Activated naive CD4-positive, alpha-beta T cell treated with anti-CD3 and anti-CD28 coated beads for 36 hours (primary cell): ENCODE measurements at places on chromosomes 16 and 17. TPM values are rescaled to one million over a fixed set of nuclear protein-coding genes. Genes with fewer than 3 reads are reported as not detected.

DNA sequence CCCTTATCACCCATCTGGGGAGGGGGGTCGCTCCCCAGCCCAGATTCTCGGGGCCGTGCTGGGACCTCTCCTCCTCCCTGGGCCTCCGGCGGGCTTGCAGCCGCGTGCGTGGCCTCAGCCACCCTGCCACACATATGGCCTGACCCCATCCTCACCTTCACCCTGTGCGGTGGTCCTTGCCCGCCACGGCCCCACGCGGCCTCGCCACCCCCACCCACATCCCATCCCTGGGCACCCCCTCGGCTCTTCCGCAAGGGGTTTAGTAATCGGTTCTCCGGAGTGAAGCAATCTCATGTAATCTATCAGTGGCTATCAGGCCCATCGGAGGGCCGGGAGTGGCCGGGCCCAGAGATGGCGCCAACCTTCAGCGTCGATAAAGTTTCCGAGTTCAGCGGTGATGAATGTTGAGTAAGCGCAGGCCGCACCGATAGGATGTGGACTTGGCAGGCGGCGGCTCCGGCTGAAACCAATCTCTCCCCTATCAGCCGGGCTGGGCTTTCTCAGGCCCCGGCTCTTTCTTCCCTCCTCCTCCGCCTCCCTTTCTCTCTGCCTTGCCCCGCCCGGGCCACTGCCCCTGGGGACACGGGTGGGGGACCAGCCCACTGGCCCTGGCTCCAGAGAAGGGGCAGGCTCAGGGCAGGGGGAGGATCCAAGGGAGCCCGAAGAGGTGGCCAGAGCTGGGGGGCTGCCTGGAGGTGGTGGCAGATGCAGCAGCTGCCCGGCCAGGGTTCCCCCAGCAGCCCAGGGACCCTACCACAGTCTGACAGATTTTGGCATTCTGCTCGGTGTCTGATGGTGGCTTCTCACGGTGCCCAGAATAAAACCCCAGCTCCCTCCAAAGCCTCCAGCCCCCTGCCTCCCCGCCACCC is 20.8 kb downstream of the ZFPM1 start:
- DNase-seq, result no peak

The CRYBA1 gene
- total RNA-seq, result not detected

The PPY gene
- total RNA-seq, result not detected

GRCh38 chr17:9241371-9241712 is 220.0 kb downstream of the NTN1 start:
- no peak for DNase-seq

GRCh38 chr16:58518083-58518979 is 3.0 kb downstream of the SETD6 start:
- DNase-seq, result no peak

DNA sequence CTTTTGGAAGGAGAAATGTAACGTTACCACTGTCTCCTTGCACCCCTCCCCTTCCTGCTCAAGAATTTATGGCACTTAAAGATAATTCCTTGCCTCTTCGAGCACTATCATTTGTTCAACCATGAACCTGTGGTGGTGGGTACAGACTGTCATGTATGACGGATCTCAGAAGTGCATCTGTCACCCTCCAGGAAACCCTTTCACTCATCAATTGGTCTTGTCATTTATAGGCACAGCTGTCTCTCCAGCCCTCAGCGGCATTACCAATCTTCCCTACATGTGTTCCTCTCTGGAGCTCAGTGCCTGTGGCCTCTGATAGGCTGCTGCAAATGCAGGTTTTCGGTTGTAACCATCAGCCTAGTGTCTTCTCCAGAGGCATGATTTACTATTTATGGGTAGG is 15.0 kb downstream of the CNTNAP4 start:
- DNase-seq, result no peak

DNA sequence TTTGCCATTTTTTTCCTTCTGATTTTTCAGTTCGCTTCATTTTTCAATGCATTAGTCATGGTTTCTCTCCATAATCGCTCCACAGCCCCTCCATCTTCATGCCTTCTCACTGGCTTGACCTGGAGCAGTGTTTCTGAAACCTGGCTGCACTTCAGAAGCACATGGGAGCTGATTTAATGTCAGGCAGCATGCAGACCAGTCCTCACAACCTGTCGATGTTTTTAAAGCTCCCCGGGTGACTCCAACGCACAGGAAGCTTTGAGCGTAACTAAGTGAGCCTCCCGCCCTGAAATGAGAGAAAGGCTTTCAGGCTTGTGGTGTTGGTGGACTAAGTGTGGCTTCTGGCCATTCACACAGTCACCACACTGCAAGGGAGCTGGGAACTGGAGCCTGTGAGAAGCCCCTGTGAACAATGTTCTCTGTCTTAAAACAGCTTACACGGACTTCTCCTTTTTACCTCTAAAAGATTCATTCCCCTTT is 16.8 kb upstream of the DRG2 start:
- DNase-seq, result peak; percentile 12

The MYL11 gene
- total RNA-seq, result 0.86 TPM

- DNase-seq, result no peak
These were observed 624 bp downstream of the G6PC3 start for GRCh38 chr17:44071198-44071520.

DNA sequence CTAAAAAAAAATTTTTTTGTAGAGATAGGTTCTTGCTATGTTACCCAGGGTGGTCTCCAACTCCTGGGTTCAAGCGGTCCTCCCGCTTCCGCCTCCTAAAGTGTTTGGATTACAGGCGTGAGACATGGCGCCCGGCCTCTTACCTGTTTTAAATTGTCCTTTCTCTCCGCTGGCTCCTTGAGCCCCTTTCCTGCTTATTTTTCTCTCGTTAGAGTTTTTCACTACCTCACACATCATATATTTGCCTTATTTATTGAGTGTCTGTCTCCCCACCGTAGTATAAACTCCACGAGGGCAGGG is 760 bp upstream of the SEC14L5 start:
- DNase-seq, result no peak

DNA sequence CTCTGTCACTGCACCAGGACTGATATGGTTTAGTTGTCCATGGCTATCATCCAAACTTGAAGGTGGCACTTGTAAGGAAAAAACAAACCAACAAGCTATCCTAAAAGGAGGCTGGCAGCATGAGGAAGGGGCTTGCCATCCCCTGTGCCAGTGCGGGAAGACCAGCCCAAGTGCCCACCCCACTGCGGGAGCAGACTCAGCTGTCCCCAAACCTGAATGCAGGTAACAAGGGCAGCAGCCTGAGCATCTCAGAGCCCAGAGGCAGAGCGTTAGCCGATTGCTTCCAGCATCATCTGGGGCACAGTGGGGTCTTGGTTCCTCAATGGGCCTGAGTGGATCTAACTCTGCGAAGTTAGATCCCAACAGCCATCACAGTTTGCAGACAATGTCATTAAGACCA is 29.2 kb upstream of the C16orf78 start:
- DNase-seq, result no peak

DNA sequence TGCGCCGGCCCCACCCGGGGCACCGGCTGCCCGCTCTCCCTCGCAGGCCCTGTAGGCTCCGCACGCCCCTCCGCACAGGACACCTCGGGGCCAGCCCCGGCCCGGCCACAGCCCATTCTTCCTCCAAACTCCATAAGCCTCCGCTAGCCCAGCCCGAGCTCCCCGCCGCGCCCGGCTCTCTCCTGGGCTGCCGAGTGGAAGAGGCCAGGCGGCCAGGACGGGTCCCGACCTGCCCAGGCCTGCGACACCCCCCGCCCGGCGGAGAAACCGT is 397 bp downstream of the NCOR1 start:
- peak; percentile 35 for DNase-seq

DNA sequence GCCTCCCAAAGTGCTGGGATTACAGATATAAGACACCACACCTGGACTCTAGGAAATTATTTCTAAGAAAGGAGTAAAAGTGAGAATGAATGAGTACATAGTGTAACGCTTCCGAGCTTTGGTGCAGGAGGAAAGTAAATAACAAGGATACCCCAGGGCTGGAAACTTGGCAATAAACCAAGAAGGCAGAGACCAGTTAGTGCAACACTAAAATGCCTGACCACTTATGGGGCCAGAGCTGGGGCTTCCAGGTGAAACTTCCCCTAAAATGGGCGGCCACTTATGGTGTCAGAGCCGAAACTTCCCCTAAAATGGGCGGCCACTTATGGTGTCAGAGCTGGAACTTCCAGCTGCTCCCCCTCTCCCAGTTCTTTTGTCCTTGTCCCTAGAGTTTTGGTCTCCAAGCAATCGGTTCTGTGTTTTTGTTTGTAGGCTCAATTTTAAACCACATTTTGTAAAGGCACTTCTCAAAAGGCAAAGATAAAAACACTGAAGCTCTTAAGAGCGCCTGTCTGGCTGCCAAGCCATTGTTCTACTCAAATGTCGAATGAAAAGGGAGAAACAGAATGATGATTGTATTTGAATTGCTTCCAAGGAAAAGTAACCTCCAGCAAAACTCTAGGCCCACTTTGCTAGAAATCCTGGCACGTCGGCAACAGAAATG is 63.9 kb downstream of the NXN start:
- DNase-seq, result no peak

The ASPHD1 gene
- total RNA-seq, result 1.3 TPM

The CD300E gene
- total RNA-seq, result not detected

DNA sequence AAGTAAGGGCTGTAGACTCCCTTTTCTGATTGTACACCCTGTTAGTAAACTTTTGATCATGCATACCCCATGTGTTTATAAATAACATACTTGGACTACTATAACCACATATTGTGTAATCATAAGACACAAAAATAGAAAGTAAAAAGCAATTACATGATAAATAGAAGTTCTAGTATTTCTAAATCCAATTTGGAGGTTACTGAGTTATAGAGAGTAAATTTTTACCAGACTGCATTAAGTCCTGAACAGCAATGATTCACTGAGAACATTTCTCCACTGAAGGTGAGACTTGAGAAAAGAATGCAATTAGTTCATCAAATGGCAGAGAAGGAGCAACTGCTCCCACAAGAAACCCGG is 7.7 kb upstream of the TBKBP1 start:
- DNase-seq, result no peak

The PNMT gene
- not detected for total RNA-seq

DNA sequence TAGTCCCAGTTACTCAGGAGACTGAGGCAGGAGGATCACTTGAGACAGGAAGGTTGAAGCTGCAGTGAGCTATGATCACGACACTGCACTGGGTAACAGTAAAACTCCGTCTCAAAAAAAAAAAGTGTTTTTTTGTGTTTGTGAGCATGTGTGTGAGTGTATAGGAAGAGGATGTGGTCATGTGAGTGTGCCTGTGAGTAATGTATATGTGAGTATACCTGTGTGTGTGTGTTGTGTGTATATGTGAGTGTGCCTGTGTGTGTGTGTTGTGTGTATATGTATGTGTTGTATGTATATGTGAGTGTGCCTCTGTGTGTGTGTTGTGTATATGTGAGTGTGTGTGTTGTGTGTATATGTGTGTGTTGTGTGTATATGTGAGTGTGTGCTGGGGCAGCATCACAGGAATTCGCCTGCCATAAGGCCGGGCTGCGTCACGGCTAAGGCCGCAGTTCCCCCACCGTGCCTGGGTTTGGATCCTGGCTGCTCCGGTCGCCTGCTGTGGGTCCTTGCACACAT is 21.4 kb upstream of the NPTX1 start:
- no peak for DNase-seq

The PLA2G10 gene
- not detected for total RNA-seq

The GPRC5C gene
- not detected for total RNA-seq

The PIK3R5 gene
- total RNA-seq, result 18.1 TPM

GRCh38 chr16:9948933-9949332 is 233.3 kb downstream of the GRIN2A start:
- DNase-seq, result no peak

- no peak for DNase-seq
These were observed 45.4 kb upstream of the RASD1 start for GRCh38 chr17:17541640-17542001.

DNA sequence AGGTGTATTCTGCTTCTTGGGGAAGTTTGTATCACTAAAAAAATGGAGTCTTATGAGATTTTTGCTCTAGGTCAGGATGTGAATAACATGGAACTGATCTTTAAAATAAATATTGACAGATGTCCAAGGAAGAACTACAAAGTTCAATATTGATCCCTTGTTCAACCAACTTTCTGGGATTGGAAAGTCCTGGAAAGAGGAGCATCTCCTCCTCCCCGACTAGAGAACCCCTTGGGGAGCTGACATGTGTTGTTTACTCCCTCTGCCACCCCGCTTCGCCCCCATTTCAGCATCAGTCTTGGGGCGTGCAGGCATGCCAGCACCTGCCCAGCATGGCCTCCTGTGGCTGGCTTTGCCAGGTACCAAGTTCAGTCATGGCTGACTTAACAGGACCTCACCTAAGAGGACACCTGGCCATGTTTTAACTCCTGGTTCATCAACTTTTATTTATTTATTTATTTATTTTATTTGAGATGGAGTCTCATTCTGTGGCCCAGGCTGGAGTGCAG is 33.8 kb downstream of the PMFBP1 start:
- DNase-seq, result no peak

GRCh38 chr16:49407873-49408550 is 34.4 kb downstream of the C16orf78 start:
- DNase-seq, result peak; percentile 85

The NEUROD2 gene
- not detected for total RNA-seq

GRCh38 chr17:1562176-1562643 is 382 bp downstream of the PITPNA start:
- no peak for DNase-seq

The PRR11 gene
- total RNA-seq, result 82.1 TPM

The NXPH3 gene
- 0.25 TPM for total RNA-seq

- DNase-seq, result no peak
These were observed 13.5 kb downstream of the COL1A1 start for GRCh38 chr17:50187751-50188530.

DNA sequence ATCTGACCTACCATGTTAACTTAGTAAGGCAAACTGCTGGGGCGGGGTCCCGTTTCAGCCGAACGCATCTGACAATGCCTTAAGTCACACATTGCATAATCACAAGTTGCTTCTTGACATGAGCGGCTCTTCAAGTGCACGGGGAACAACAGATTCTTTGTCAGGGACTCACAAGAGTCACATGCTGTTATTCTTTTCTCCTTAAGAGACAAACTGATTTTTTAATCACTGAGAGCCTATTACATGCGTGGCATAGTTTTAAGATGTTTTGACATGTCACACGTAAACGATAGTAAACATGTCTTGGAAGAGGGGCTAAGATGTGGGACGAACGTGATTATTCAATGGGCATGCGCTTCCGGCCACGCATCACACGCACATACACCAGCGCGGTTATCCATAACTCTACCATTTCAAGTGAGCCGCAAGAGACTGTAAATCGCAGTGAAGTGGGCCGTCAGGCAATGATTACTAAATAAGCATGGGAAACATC is 63.4 kb downstream of the ADCY9 start:
- no peak for DNase-seq

The OTOP3 gene
- not detected for total RNA-seq

The KRTAP4-5 gene
- not detected for total RNA-seq

DNA sequence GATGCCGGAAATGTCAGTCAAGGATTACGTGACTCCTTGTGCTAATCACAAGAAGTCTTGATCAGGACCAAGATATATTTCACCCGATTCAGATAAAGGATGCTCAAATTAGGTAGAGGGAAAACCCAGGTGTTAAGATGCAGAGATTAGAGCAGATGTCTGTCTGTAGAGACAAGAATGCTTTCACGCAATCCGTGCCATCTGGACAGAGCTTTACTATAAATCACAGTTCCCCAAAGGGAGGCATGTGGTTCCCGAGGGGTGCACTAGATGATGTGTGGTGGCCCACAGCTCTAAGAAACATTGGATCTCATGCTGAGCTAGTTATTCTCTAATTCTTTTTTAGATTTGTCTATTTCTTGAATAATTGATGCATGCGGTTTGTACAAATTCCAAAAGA is 9.8 kb upstream of the MAP3K14 start:
- DNase-seq, result no peak
